Regular cardiac myocyte (primary cell): ENCODE measurements at places on chromosomes 6 and 20. TPM values are rescaled to one million over a fixed set of nuclear protein-coding genes. Genes with fewer than 3 reads are reported as not detected.

Gene RIPOR3
- total RNA-seq, result 5.4 and 13.2 TPM in 2 replicates

Gene MLN
- total RNA-seq, result not detected in 2 replicates

Gene CYP39A1
- total RNA-seq, result under 0.01 and 1.1 TPM in 2 replicates

Gene LCA5
- 4.4 and 7.9 TPM in 2 replicates for total RNA-seq

Gene CARMIL1
- 15.3 and 24.0 TPM in 2 replicates for total RNA-seq

Gene AKAP7
- 8.6 and 23.7 TPM in 2 replicates for total RNA-seq

Gene TPMT
- total RNA-seq, result 13.5 and 22.6 TPM in 2 replicates

Gene SLC17A4
- not detected in 2 replicates for total RNA-seq

Gene JAG1
- 101 and 117 TPM in 2 replicates for total RNA-seq

Gene HCK
- not detected in 2 replicates for total RNA-seq

Gene SEL1L2
- total RNA-seq, result not detected in 2 replicates

Gene HLA-DQB2
- total RNA-seq, result not detected in 2 replicates

Gene CST4
- total RNA-seq, result 0.77 and 1.7 TPM in 2 replicates

Gene IL17F
- not detected in 2 replicates for total RNA-seq

Gene CENPQ
- total RNA-seq, result 7.0 and 12.7 TPM in 2 replicates

Gene SLC23A2
- 8.1 and 14.4 TPM in 2 replicates for total RNA-seq

Gene OPRM1
- not detected in 2 replicates for total RNA-seq

Gene APOM
- total RNA-seq, result 0.28 and 1.2 TPM in 2 replicates

Gene FRK
- 0.58 and 0.85 TPM in 2 replicates for total RNA-seq

Gene EPPIN
- total RNA-seq, result not detected in 2 replicates

Gene SLC17A2
- total RNA-seq, result not detected in 2 replicates

Gene TP53TG5
- total RNA-seq, result under 0.01 TPM in 1 of 2 replicates, not detected in the other

Gene NR2E1
- not detected in 2 replicates for total RNA-seq

Gene PROCR
- total RNA-seq, result 85.3 and 244 TPM in 2 replicates

Gene DDO
- total RNA-seq, result 1.9 and 2.8 TPM in 2 replicates

Gene COL12A1
- total RNA-seq, result 163 and 238 TPM in 2 replicates

Gene HLA-DMA
- 2.1 and 6.2 TPM in 2 replicates for total RNA-seq

Gene MYBL2
- 0.56 and 20.1 TPM in 2 replicates for total RNA-seq

Gene GGTLC1
- not detected in 2 replicates for total RNA-seq

Gene PSORS1C2
- total RNA-seq, result not detected in 2 replicates

Gene OR2B3
- not detected in 2 replicates for total RNA-seq

Gene PTGIS
- total RNA-seq, result 39.9 and 191 TPM in 2 replicates

Gene TREML2
- under 0.01 TPM in 1 of 2 replicates, not detected in the other for total RNA-seq

Gene TRPC4AP
- 82.3 and 120 TPM in 2 replicates for total RNA-seq

Gene SFTA2
- not detected in 2 replicates for total RNA-seq

Gene TOX2
- 1.4 and 2.1 TPM in 2 replicates for total RNA-seq

Gene C20orf96
- total RNA-seq, result 1.2 and 2.0 TPM in 2 replicates

Gene BPIFB2
- total RNA-seq, result not detected in 2 replicates

Gene GPR63
- total RNA-seq, result 0.28 and 0.38 TPM in 2 replicates

Gene OPN5
- total RNA-seq, result not detected in 2 replicates

Gene EEF1A2
- total RNA-seq, result 0.38 and 5.4 TPM in 2 replicates

Gene MCCD1
- not detected in 2 replicates for total RNA-seq

Gene SLC17A1
- not detected in 2 replicates for total RNA-seq

Gene CTCFL
- total RNA-seq, result under 0.01 TPM in 1 of 2 replicates, not detected in the other

Gene HLA-DPB1
- total RNA-seq, result 22.3 and 26.8 TPM in 2 replicates

Gene NOX3
- total RNA-seq, result not detected in 2 replicates

Gene TMEM244
- not detected in 2 replicates for total RNA-seq

Gene BMP7
- total RNA-seq, result not detected in 2 replicates

Gene ADGRF1
- total RNA-seq, result under 0.01 TPM in 1 of 2 replicates, not detected in the other

Gene GRM1
- total RNA-seq, result under 0.01 TPM in 2 replicates

Gene DEFB132
- total RNA-seq, result not detected in 2 replicates

Gene CRYBG1
- total RNA-seq, result 1.7 and 7.1 TPM in 2 replicates

Gene ZNF391
- total RNA-seq, result 0.19 and 2.5 TPM in 2 replicates

Gene JPH2
- total RNA-seq, result 0.96 and 2.5 TPM in 2 replicates
